ENCODE measurements at places on chromosomes 7 and 10. TPM values are rescaled to one million over a fixed set of nuclear protein-coding genes. Genes with fewer than 3 reads are reported as not detected.

The BAMBI gene
- total RNA-seq, result 2.5 TPM

GRCh38 chr7:82757-83155 lies 109.6 kb upstream of the FAM20C start:
- H3K36me3 ChIP-seq, result no peaks in the 10 kb centered on the region
- H3K27me3 ChIP-seq, result no peaks in the 10 kb centered on the region
- no peaks in the 10 kb centered on the region for H3K4me1 ChIP-seq
- no peak overlapping the region for H3K27ac ChIP-seq
- no peak overlapping the region for H3K4me3 ChIP-seq

DNA sequence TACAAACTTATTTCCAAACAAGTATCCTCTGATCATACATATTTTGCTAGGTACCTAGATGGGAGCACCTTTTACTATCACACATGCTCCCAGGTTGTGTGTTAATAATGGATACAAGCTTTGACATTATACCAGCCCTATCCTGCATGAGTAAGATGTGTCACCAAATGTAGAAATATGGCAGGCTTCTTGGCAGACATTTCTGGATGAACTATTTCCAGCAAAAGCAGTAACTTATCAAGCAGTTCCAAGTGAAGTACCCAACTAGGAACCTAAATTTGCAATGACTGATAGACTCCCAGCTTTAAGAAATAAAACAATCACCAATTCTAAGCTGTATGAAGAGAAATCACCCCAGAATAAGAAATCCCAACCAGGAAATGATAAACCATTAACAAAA lies 103.7 kb upstream of the TMEM72 start:
- H3K36me3 ChIP-seq, result no peaks in the 10 kb centered on the region
- no peak overlapping the region for H3K4me3 ChIP-seq
- no peaks in the 10 kb centered on the region for H3K4me1 ChIP-seq

GRCh38 chr7:30907527-30908267 lies 4.0 kb upstream of the AQP1 start:
- no peak for DNase-seq
- H3K4me3 ChIP-seq, result no peak overlapping the region
- H3K27ac ChIP-seq, result no peak overlapping the region
- no peaks in the 10 kb centered on the region for H3K4me1 ChIP-seq
- H3K27me3 ChIP-seq, result no peaks in the 10 kb centered on the region

DNA sequence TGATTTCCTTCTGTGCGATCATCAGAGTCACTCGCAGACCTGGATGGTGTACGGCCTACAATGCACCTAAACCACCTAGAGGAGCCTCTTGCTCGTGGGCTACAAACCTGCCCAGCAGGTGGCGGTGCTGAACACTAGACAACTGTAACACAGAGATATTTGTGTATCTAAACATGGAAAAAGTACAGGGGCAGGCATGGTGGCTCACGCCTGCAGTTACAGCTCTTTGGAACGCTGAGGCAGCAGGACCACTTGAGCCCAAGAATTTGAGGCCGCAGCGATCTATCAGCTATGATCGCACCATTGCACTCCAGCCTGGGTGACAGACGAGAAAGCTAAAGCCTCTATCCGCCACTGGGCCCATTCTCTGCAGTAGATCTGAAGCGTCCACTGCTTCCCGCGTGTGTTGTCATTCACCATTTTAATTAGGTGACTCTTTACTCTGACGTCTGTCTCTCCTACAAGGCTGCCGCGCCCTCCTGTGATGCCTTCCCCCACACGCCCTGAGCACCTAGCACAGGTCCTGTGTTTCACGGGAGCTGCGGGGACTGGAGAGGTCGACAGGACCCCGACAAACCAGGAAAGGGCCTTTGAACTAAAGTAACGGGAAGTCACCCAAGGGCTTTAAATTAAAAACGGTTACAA lies 774 bp downstream of the TUBGCP2 start:
- H3K4me3 ChIP-seq, result peak overlapping the region; percentile 78
- peak overlapping the region; percentile 99 for H3K27ac ChIP-seq
- no peaks in the 10 kb centered on the region for H3K27me3 ChIP-seq

DNA sequence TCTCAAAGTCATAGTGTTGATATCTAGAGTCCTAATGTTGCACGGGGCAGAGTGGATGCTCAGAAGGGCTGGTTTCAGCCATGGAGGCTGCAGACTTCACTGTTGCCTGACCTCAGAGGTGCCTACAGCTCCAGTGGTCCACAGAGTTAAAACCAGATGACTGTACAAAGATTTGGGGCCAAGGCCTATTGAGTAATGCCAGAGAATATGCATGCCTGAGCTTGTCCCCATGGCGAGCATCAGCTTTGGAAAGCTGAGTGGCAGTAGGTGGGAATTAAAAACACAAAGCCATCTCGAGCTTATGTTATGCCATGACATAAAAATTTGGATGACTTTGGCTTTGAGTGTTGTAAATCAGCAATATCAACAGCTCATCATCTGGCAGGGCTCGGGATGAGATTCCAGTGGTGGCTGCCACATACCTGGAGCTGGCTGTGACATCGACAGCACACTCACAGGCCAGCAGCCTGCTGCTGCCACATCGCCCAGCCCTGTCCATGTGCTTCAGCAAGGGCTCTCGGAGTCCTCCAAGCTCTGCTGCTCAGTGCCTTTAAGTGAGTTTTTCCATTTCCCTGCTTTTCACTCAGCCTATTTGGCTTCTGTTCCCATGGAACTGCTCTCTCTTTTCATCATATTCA lies 379.6 kb downstream of the TNS3 start:
- H3K27ac ChIP-seq, result no peak overlapping the region
- H3K4me3 ChIP-seq, result no peak overlapping the region
- H3K36me3 ChIP-seq, result no peaks in the 10 kb centered on the region
- H3K4me1 ChIP-seq, result no peaks in the 10 kb centered on the region

DNA sequence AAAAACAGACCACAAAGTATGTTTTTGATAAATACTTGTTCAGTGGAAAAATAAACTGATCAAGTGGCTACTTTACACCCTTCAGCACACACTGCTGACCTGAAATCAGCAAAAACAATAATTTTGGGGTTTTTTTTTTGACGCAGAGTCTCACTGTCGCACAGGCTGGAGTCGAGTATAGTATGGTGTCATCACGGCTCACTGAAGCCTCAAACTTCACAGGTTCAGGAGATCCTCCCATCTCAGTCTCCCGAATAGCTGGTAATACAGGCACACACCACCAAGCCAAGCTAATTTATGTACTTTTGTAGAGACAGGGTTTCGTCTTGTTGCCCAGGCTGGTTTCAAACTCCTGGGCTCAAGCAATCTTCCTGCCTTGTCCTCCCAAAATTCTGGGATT lies 30.6 kb downstream of the TARP start:
- H3K36me3 ChIP-seq, result peaks cover 17% of the 10 kb centered on the region
- no peak for DNase-seq
- H3K27ac ChIP-seq, result no peak overlapping the region
- no peak overlapping the region for H3K4me3 ChIP-seq

Data from CD4-positive, alpha-beta T cell (primary cell).